ENCODE measurements at places on chromosomes 5 and 9. TPM values are rescaled to one million over a fixed set of nuclear protein-coding genes. Genes with fewer than 3 reads are reported as not detected.
A peak's percentile ranks its signal among the peaks of the same experiment; 100 is the strongest.

DNA sequence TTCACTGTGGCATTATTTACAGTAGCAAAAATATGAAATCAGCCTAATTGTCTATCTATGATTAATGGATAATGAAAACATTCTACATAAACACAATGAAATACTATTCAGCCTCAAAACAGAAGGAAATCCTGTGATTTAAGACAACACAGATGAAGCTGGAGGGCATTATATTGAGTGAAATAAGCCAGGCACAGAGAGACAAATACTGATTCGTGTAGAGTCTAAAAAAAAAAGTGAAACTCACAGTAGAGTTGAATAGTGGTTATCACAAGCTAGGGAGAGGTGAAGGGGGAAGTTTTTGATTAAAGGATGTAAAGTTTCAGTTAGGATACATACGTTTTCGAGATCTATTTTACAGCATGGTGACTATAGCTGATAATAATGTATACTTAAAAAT, 122.2 kb downstream of the ADAMTS6 start:
- no peaks in the 10 kb centered on the region for H3K27me3 ChIP-seq
- H3K4me3 ChIP-seq, result no peak overlapping the region
- H3K36me3 ChIP-seq, result no peaks in the 10 kb centered on the region

DNA sequence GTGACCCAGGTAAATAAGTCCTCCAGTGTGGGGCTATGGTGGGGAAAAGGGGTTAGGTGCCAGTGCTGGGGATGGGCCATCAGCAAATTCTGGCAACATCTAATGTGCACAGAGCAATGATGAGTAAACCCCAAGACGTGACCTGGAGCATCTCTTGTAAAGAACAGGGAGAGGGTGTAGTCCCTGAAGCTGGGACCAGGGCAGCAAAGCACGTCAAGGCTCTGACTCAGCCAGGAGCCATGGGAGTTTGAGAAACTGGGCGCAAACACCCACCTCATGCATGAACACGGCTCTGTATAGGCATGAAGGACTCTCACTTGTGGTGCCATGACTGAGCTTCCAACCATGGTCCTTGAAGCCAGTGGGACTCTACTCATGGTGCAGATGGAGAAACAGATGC, 51.8 kb downstream of the DUSP1 start:
- H3K4me1 ChIP-seq, result peaks cover 70% of the 10 kb centered on the region
- no peak overlapping the region for H3K27ac ChIP-seq
- no peak overlapping the region for H3K4me3 ChIP-seq
- DNase-seq, result no peak

DNA sequence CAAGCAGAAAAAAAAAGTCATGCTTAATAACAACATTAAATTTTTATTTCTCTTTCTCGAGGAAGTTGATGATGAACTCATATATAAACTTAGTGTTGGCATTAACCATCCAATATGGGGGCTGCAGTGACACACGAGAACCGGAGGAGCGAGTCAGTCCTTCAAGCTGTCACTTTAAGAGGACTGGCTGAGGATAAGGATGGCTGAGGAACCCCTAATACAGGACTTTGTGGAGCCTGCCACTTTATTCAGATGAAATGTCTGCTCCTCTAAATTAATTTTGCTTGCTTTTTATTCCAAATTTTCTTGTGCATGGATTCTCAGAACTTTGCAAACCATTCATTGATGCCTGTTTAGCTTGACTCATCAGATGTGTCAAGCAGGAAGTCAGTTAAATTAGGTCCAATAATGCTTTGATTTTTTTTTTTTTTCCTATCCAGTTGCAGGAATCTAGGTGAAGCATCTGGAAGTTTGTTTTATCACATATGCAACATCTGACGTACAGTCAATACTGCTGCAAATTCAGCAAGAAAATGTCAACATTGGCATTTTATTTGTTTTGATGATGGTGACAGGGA, 144.2 kb upstream of the COL5A1 start:
- H3K27ac ChIP-seq, result no peak overlapping the region
- peaks cover 26% of the 10 kb centered on the region for H3K27me3 ChIP-seq
- no peak overlapping the region for H3K4me3 ChIP-seq
- DNase-seq, result no peak
- no peaks in the 10 kb centered on the region for H3K4me1 ChIP-seq

DNA sequence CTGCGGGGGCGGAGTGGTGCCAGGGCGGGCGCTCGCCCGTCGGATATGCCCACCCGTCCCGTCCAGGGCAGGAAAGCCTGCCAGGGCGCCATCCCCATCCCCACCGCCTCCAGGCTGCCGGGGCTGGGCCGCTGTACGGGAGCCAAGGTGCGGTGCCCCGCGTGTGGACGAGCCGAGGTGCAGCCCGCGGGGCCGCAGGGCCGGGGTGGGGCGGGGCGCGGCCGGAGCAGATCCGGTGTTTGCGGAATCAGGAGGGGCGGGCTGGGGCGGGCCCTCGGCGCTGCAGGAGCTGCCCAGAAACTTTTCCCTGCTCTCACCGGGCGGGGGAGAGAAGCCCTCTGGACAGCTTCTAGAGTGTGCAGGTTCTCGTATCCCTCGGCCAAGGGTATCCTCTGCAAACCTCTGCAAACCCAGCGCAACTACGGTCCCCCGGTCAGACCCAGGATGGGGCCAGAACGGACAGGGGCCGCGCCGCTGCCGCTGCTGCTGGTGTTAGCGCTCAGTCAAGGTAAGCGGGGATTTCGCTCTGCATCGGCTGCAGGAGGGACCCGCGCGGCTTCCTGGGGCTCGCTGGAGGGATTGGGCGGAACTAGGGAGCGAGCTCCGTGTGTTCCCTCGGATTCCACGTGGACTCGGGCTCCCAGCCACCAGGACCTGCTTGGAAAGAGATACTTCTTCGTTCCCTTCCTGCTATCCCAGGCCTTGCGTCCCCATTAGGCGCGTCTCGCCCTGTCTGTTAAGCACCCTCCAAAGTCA, at the start of gene ITGA2:
ITGA2 (plus strand) TSS at position 328 of the 756 bp plus-strand sequence; CDS start at position 445, 117 bp downstream.
- peak within 1 kb of the TSS; percentile 76 for H3K27ac ChIP-seq
- peaks cover 13% of the 10 kb centered on the region for H3K4me1 ChIP-seq
- H3K27me3 ChIP-seq, result no peaks in the 10 kb centered on the region

Gene ATP10B
- total RNA-seq, result not detected

GRCh38 chr9:93057703-93058354, 672 bp upstream of the SUSD3 start:
- H3K27me3 ChIP-seq, result no peaks in the 10 kb centered on the region
- H3K36me3 ChIP-seq, result no peaks in the 10 kb centered on the region
- peak; percentile 43 for DNase-seq
- peak overlapping the region; percentile 64 for H3K4me3 ChIP-seq
- peak overlapping the region; percentile 73 for H3K27ac ChIP-seq
- H3K4me1 ChIP-seq, result peaks cover 60% of the 10 kb centered on the region

GRCh38 chr5:142390334-142390733, 65.5 kb upstream of the SPRY4 start:
- H3K36me3 ChIP-seq, result no peaks in the 10 kb centered on the region
- no peaks in the 10 kb centered on the region for H3K27me3 ChIP-seq
- no peak for DNase-seq
- H3K4me3 ChIP-seq, result no peak overlapping the region

GRCh38 chr5:125207856-125208255, 461.4 kb upstream of the ZNF608 start:
- no peaks in the 10 kb centered on the region for H3K4me1 ChIP-seq
- H3K36me3 ChIP-seq, result no peaks in the 10 kb centered on the region
- no peaks in the 10 kb centered on the region for H3K27me3 ChIP-seq
- H3K4me3 ChIP-seq, result no peak overlapping the region
- H3K27ac ChIP-seq, result no peak overlapping the region

DNA sequence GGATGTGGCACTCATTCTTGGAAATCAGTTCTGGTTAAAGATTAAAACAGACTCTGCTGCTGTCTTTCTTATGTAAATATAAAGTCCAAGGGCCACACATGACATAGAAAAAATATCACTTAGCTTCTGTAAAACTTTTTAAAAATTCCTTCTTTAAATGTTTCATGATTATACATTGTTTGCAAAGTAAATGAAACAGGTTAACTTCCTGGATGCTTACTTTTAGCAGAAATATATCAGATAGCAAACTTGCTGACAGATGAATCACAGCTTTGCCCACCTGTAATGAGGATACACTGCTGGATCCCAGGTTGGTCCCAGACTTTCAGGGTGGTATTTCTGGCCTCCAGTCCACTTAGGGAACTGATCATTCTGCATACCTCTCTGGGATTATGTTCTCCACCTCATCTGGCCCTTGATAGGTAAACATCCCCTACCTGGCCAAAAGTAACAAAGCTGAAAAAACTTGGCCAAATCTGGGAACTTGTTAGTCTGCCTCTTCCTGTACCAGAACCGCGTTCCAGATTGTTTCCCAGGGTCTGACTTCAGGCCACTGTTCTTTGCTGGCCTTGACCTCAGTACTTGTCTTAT, 340.5 kb downstream of the ADGRV1 start:
- H3K27ac ChIP-seq, result no peak overlapping the region
- H3K4me1 ChIP-seq, result no peaks in the 10 kb centered on the region
- H3K4me3 ChIP-seq, result no peak overlapping the region
- no peak for DNase-seq
- H3K36me3 ChIP-seq, result no peaks in the 10 kb centered on the region

Gene ROPN1L
- 11.5 TPM for total RNA-seq

DNA sequence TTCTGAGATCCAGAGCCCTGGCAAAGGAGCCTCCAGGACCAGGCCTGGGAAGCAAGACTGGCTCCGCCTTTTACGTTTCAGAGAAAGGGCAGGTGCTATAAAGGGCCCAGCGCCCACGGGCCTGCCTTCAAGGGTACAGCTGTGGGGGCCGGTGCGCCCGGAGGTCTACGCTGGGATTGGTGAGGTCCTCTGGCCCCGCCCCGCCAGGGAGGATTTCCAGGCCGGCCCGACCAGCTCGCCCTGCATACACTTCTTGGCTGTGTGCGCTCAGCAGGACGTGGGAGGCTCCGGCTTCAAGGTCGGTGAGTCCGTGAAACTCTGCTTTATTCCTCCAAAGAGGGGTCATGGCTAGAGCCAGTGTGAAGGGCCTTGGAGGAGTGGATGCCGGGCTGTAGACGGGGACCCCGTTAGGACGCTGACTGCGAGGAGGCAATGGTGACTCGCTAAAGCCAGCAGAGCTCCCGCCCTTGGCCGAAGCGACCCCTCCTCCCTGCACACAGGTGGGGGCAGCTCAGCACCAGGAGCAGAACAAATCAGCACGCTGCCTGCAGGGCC, at the start of gene CKMT2:
CKMT2 (plus strand) TSS at position 243 of the 555 bp plus-strand sequence. CDS start 17,811 bp downstream, outside the sequence.
- H3K4me1 ChIP-seq, result peaks cover 29% of the 10 kb centered on the region
- peak within 1 kb of the TSS; percentile 11 for H3K27ac ChIP-seq
- peak; percentile 81 for DNase-seq
- no peaks in the 10 kb centered on the region for H3K27me3 ChIP-seq
- H3K36me3 ChIP-seq, result no peaks in the 10 kb centered on the region
- peak within 1 kb of the TSS; percentile 47 for H3K4me3 ChIP-seq

- no peaks in the 10 kb centered on the region for H3K27me3 ChIP-seq
- DNase-seq, result no peak
- H3K4me3 ChIP-seq, result no peak overlapping the region
- peak overlapping the region; percentile 5 for H3K27ac ChIP-seq
- H3K36me3 ChIP-seq, result no peaks in the 10 kb centered on the region
- no peaks in the 10 kb centered on the region for H3K4me1 ChIP-seq
Measured at GRCh38 chr5:67815455-67816391, 399.8 kb upstream of the PIK3R1 start.

DNA sequence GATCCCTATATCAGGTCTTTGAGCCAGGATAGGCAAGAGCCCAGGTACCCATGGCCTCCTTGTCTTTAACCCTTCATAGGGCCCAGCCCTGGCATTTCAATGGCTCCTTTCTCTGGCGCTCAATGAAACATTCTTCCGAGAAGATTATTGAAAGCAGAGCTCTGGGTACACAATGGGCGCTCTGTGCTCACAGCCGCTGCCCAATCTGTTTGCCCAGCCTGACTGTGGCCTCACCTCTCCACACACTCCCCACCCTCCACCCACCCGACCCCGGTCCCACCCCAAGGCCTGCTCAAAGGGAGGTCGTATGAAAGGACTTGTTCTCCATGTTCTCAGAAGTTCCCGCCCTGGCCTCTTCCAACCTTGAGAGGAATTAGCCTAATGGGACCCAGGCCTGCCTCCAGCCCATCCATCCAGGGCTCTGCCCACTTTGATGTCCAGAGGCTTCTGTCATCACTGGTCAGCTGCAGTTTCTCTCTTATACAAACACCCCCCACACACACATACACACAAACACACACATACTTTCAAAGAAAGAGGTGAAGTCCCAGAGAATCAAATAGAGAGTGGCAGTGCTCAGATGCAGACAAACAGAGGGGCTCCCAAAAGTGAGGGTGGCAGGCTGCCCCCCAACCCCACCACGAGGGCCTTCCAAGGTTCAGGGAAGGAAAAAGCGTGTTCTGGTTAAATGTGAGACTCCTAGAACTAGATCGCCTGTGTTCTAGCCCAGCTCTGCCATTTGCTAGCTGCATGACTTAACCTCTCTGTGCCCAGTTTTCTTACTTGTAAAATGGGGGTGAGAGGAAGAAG, 5.1 kb upstream of the ARSI start:
- H3K27me3 ChIP-seq, result peaks cover 9% of the 10 kb centered on the region
- no peak overlapping the region for H3K4me3 ChIP-seq
- H3K4me1 ChIP-seq, result peaks cover 15% of the 10 kb centered on the region
- no peaks in the 10 kb centered on the region for H3K36me3 ChIP-seq
- DNase-seq, result no peak

Gene BASP1
- 25.8 TPM for total RNA-seq

Gene RALGPS1
- 17.6 TPM for total RNA-seq

- H3K4me1 ChIP-seq, result no peaks in the 10 kb centered on the region
- H3K27me3 ChIP-seq, result no peaks in the 10 kb centered on the region
- DNase-seq, result no peak
- no peak overlapping the region for H3K4me3 ChIP-seq
Measured at GRCh38 chr9:123597876-123598556, 242.0 kb downstream of the CRB2 start.

GRCh38 chr9:27157736-27158135, 48.7 kb downstream of the TEK start:
- peaks cover 11% of the 10 kb centered on the region for H3K4me1 ChIP-seq
- no peak overlapping the region for H3K27ac ChIP-seq
- no peaks in the 10 kb centered on the region for H3K27me3 ChIP-seq
- no peak overlapping the region for H3K4me3 ChIP-seq
- H3K36me3 ChIP-seq, result no peaks in the 10 kb centered on the region

GRCh38 chr9:75086541-75087288, 1.2 kb downstream of the NMRK1 start:
- no peaks in the 10 kb centered on the region for H3K27me3 ChIP-seq
- H3K27ac ChIP-seq, result peak overlapping the region; percentile 99
- H3K4me3 ChIP-seq, result peak overlapping the region; percentile 93
- H3K36me3 ChIP-seq, result peaks cover 12% of the 10 kb centered on the region

Gene PDE6A
- total RNA-seq, result not detected

Gene IFNB1
- total RNA-seq, result not detected

Gene TNFAIP8
- 29.5 TPM for total RNA-seq

Gene MEIKIN
- total RNA-seq, result not detected

Data from lower lobe of right lung (tissue), 2 donors.